ENCODE measurements at places on chromosomes 3 and 15.

GRCh38 chr3:264394-265156 lies 68.0 kb downstream of the CHL1 start:
- no peak for DNase-seq

DNA sequence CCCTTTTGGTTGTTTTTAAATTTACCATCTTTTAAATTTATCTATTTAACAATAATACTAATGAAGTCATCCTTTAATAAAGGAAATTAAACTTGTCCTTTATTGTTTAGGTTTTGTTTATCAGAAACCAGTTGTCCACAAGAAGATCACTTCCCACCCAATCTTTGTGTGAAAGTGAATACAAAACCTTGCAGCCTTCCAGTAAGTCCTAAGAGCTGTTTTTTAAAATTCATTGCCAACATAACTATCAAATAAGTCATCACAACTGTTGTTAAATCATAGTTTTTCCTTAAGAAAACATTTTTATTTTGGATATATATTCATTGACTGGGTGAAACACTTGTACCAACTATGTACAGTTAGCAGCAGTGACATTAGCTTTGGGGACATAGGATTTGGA lies 59.4 kb downstream of the CALML4 start:
- no peak for DNase-seq

- DNase-seq = no peak
Observed at GRCh38 chr15:96327155-96327741, 3.3 kb upstream of the NR2F2 start.

DNA sequence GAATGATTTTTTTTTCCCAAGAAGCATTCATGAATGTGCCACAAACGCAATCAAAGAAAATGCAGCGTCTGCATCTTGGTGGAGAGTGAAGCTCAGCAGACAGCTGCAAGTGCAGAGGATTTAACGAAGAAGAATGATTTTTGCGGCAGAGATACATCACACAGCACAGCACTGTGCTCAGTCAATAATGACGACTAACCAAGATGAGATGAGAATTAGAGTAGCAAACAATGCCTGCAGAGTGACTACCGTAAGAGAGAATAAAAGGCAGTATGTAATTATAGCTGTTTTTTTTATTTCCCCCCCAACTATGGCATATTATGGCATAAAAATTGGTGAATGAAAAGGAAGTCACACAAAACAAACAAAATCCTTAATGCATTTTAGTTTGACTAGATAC lies 218.0 kb upstream of the ROBO1 start:
- no peak for DNase-seq

DNA sequence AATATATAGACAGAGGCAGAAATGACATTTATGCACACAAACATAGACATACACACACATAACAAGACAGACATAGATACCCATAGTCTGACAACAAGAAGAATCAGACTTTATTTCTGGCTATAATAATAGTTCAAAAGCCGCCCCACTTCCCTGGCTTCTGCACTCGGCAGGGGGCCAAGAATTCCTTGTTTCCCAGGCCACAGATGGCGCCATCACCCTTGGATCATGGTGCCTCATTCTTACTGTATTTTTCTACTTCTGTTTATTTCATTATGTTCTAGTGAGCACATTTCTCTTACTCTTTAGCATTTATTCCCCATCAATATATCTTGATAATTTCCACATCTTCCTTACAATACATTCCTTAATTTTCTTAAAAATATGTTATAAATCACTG lies 387.5 kb downstream of the NLGN1 start:
- DNase-seq = no peak

GRCh38 chr15:35546511-35547381 lies 781 bp upstream of the DPH6 start:
- DNase-seq = no peak

DNA sequence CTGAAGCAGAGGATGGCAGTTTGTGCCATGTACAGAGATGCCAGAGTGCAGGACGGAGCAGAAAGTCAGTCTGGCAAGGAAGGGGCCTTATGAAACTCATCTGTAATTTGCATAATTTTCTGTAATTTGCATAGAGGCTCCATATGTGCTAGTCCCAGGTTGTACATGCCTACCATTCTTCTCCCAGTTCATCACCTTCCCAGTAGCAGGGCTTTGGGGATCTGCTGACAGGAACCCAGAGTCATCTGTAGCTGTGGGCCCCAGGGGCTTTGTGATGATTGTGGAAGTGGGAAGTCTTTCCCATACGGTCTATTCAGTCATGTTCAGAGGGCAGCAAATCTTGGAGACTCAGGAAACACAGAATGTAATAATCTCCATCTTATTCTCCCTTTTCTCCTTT lies 42.4 kb upstream of the SIAH2 start:
- no peak for DNase-seq

GRCh38 chr3:159751146-159751545 lies 237.5 kb upstream of the IL12A start:
- DNase-seq = no peak

GRCh38 chr3:178277605-178278004 lies 258.6 kb upstream of the KCNMB2 start:
- DNase-seq = no peak

DNA sequence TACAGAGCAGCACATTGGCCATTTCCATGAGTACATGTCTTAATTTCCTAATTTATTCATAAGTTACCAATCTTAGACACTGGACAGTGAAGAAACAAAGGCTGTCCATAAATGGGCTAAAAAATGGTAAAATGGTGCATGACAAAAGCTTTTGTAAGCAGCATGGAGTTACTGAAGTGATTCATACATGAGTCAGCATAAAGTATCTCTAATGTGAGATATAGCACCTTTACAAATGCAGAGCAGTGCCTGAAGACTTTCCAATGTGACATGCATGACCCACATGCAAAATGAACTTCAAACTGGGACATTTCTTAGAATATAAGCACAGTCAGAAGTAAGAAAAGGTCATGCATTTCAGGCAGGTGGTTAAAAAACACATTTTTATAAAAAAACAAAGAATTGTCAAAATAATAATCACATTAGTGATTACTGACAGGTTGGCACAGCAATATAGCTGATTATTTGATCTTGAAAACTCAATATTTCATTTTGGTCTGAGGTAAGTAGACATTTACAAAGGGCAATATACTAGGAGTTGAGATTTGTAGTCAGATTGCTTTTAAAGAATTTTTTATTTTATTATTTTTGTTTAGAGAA lies 299.3 kb downstream of the PLCL2 start:
- no peak for DNase-seq

- DNase-seq = no peak
Observed at GRCh38 chr15:67745073-67746006, 80.0 kb upstream of the SKOR1 start.

- no peak for DNase-seq
Observed at GRCh38 chr15:29149738-29150075, 119.9 kb downstream of the NSMCE3 start.

GRCh38 chr3:83873550-83873949 lies 1085.2 kb upstream of the CADM2 start:
- no peak for DNase-seq

- DNase-seq = no peak
Observed at GRCh38 chr3:39075910-39076309, 24.1 kb downstream of the WDR48 start.

DNA sequence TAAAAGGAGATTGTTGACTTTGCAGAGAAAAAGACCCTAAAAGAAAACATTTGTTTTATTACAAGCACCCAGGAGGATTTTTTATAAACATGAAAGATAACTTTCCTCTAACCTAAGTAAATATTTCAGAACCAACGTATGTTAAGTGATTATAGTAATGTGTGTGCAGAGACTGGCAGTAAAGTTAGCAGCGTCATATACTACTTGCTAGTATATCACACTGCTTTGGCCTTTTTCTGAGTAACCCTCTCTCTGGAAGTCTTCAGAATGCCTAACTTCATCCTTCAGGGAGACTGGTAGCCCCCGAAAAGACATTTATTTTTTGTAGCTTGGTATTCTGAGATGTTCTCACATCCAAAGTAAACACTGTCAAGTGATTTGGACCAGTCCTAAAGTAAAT lies 17.9 kb downstream of the UBE2E1 start:
- DNase-seq = no peak

DNA sequence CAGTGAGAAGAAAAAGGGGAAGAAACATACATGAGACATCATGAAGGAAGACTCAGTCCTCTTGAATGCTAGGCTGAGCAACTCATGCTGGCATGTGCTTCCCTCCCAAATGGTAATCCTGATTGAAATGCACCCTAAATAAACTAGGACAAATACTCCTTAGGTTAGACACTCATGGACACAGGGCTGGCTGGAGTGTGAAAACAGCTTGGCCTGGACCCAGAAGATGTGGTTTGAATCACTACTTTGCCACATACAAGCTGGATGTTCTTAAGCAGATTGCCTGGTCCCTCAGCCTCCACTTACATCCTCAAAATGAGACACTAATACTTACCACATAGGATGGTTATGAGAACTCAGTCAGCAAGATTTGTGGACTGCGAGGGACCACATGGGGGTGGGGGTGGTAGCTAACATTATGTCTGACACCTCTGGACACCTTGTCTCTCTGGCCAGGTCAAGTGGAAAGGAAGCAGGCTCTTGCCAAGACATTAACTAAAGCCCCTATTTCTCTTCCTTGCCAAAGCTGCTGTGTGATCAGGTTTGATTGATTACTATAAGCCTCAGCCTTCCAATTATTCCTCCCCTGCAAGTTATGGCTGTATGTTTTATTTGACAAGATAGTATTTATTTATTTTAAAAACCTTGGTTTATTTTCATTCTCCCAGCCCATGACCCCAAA lies 138.9 kb upstream of the SLC7A14 start:
- DNase-seq = no peak

DNA sequence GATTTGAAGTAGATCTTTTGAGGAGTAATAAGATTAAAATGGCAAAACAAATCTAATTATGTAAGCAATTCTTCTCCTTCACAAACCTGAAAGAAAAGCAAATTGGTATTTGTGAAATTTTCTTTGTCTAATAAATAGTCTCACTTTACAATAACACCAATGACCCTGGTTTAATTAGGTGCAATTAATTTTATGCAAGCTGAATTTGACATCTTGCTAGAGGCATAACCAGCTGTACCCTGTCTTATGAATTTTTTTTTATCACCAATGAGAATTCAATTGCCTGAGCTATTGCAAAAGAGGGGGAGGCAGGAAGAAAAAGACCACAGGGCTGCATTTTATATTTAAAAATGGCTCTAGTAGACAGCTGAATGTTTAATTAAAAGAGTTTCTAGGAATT lies 113.5 kb upstream of the IL12A start:
- no peak for DNase-seq

DNA sequence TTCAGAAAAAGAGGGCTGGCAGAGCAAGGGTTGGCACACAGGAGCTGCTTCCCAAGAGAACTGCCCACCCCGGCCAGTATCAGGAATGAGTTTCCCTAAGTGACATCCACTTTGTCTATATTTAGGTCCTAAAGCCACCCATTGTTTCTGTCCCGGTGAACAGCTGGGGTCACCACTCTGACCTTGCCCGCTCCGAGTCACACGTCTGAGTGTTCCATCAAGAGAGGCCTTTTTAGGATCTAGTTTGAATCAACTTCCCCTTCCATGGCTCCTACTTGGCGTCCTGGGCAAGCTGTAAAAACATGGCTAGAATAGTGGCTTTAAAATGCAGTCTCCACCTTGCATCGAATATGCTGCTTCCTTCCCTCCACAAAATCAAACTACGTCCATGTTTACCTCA lies 109.6 kb upstream of the ARHGEF3 start:
- DNase-seq = no peak

DNA sequence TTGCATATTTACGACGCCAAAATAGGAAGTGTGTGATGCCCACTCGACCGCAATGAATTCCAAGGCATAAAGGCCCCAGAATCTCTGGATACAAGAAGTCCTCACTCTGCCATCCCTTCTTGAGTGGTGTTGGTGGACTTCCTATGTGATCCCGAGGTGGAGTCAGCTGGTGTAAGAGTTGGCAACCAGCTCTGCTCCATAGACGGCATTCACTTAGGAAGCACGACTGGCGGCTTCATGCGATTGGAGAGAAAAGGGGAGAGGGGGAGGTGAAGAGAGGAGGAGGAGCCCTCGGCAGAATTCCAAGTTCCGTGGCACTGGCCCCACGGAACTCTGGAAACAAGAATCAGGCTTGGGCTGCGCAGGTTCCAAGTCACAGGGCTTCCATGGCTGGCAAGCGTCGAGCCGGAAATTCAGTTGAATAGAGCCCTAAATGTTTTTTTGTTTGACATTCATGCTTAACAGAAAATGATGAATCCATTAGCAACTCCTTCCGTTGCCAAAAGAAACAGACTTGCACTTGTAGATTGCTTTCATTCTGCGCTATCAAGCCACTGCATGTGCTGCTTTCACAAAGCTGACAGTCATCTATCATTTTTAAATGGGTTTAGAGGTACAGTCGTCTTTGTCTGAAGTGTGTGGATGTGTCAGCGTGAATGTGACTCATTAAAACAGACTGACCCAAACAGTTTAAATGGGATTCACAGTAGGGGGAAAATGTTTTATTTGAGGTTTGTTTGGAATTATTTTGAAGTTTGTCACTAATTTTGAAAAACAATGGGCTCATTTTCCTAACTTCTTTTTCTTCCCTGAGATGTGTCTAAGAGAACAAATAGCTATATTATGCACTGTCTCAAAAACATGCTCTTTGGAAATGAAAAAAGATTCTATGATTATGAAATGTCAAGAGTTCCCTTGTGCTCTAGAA lies 428.3 kb upstream of the ATP11B start:
- DNase-seq = no peak

DNA sequence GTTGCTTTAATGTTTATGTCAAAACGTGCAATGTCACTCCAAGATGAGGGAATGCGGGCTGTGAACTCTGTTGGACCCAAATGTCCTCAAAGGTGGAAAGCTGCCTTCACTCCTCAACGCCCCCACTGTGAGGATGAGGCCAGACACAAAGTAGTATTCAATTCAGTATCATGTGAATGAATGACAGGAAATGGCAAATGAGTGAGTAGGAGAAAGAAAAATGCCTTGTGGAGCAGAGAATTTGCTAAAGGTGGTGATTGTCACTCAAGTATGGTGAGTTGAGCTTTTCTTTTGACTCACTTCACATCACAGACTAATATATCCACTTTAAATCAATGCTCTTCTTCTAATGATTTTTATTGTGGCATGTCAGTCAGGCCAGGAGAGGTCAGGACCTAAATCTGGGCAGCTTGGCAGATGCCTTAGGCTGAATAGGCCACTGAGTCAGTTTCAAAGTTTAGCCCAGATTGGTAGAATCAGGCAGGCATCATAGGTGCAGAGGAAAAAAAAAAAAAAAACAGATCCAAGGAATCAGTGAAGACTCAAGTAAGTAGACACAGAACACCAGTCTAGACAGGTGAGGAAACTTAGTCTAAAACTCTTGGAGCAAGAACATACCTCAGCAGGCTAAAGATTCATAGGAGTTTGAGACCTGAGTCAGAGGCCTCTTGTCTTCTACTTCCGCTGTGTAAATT lies 71.0 kb upstream of the ZBED2 start:
- no peak for DNase-seq

- no peak for DNase-seq
Observed at GRCh38 chr3:42844412-42844713, 31.3 kb downstream of the CYP8B1 start.

GRCh38 chr15:63380151-63380807 lies 1.4 kb downstream of the CA12 start:
- DNase-seq = no peak

DNA sequence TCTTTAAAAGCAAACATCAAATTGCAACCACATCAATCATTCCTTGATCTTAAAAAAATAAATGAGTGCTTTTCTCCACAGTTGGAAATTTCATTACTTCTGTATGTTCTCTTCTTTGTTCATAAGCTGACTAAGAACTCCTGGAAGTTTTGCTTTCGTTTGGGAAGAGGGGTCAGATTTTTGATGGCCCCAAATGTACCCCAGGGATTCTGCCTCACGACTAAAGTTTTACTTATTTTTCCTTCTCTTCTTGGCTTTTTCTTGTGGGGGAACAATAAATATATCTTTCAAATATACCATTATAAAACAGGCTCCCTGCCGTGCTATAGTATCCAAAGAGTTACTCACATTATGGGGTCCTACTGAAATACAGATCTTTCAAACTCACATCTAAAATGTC lies 215.0 kb upstream of the CDIN1 start:
- DNase-seq = no peak

Measured in Right ventricle myocardium superior (tissue), 1 donor.